ENCODE measurements at places on chromosomes 5 and 9.

- no peak for DNase-seq
Observed at GRCh38 chr5:35302544-35302943, 72.3 kb upstream of the PRLR start.

DNA sequence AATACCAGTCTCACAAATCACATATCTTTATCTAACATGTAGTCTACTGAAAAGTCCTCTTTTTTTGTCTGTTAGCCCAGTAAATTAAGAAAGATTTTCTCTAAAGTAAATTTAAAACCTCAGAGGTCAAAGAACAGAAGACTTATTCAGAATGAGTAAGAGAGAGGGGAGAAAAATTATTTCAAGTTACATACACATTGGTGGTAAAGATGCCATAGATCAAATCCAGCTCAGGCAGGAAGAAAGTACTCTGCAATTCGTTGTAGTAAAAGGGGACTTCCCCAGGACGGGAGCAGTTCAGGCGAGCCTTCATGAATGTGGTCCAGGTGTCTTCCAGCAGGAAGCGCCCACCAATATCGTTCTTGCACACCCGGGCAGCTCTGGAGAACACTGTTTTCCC, 344.1 kb downstream of the SEMA5A start:
- no peak for DNase-seq

- DNase-seq: no peak
Observed at GRCh38 chr9:98333703-98334582, 78.5 kb upstream of the TBC1D2 start.

- no peak for DNase-seq
Observed at GRCh38 chr5:1343931-1344901, 683 bp downstream of the CLPTM1L start.

GRCh38 chr9:136597141-136597885, 51.5 kb upstream of the NOTCH1 start:
- no peak for DNase-seq

DNA sequence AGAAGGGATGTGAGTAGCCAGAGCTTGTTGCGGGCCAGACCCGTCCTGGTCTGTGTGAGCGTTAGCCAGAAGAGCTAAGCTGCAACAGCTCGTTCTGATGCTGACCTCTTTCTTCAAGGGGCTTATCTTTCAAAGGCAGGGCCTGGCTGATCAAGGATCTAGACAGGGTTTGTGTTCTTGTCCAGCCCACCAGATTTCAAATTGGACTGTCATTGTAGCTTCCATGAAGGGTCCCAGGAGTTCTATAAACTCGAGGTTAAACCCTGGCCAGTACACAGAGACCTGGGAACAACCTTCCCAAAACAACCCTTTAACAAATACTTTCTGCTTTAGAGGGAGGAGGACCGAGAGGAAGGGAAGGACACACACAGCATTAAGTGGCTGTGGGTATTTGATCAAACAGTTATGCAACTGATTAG, 153.0 kb upstream of the TUT7 start:
- no peak for DNase-seq

DNA sequence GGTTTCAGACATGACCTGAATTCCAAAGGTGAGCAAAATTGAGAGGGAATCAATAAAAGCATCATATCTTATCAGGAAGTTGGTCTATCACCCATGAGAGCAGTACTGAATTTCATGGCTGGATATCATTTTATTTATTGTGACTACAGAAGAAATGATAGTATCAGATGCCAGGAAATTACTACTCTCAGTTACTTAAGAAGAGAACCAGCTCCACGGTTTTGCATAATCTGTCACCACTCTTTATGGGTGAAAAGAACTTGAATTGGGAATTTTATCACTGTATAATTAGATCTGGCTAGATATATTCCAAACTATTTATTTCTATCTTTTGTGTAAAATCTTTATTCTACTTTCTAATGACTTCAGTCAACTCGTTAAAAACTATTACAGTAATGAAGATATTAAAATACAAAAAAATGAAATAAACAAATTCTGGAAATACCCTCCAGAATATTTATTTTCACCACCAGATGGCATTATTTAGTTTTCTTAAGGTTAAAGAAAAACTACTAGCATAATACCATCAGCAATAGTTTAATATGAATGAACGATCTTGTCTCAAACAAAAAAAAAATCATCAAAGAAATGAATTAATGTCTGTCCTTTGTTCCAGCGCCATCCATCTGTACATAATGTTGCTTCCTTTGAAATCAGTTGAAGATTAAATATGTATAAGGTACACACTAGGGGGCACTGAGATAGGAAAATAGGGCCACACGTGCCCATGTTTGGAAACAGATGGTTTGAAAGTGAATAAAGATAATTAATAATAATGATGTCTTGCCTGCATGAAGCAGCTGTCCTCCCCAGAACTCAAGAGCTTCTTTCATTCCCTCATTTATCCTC, 84.7 kb upstream of the SLCO6A1 start:
- no peak for DNase-seq

- DNase-seq: no peak
Observed at GRCh38 chr5:109611505-109611904, 78.2 kb upstream of the MAN2A1 start.
